ENCODE measurements at places on chromosomes 4 and X. TPM values are rescaled to one million over a fixed set of nuclear protein-coding genes. Genes with fewer than 3 reads are reported as not detected.

DNA sequence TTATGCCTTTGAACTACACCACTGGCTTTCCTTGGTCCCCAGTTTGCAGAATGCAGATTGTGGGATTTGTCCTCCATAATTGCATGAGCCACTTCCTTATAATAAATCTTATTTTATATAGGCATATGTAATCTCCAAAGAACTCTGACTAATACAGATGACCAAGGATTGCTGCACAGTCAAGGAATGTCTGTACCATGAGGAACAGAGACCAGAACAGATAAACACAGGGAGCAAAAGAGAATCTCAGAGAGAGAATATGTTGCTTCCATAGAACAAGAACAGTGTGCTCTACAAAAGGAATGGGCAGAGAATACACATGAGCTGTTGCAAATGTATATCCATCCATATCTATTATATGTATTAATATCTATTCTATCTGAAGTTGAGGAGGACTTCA, 111.1 kb downstream of the ADRA2C start:
- no peak for DNase-seq

GRCh38 chrX:46185923-46186810, 359.1 kb downstream of the ZNF674 start:
- DNase-seq: no peak

DNA sequence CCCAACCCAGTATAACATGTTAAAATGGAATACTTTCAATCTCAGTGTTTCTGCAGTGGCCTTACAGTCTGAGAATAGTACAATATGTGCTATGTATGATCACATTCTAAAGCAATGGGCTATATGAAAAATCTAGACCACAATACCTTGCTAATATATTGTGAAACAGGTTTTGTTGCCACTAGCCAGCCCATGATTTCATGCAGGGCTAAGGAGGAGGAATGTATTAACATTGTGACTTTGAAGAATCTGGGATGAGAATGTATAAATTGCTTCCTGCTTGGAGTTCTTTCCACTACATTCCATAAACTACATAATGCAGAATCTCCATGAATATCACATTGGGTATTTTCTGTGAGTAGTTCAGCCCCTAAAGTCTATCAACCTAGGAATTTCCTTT, 935.4 kb upstream of the GRIA3 start:
- no peak for DNase-seq

HSFX4 gene
- polyA plus RNA-seq: 0.20 TPM

GRCh38 chr4:182246401-182247205, 3.4 kb downstream of the TENM3 start:
- no peak for DNase-seq

TLR3 gene
- 12.8 TPM for polyA plus RNA-seq

GRCh38 chrX:153310901-153311300, 10.7 kb downstream of the PNMA6F start:
- no peak for DNase-seq

DNA sequence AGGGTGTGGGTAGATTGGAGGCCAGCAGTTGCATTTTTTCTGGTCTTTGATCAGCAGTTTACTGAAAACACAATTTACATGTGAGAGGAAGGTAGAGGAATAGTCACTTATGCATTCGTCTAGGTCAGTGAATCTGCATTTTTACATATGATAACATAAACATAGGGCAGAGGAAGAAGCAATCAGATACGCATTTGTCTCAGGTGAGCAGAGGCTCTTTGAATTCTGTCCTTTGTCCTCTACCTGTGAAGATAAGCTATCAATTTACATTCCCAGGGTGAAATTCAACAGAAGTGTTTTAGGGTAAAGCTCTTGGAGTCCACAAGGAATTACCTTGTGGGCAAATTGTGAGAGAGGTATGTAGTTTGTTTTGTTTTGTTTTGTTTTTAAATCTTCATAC, 306.5 kb downstream of the MAGEB5 start:
- DNase-seq: no peak

DNA sequence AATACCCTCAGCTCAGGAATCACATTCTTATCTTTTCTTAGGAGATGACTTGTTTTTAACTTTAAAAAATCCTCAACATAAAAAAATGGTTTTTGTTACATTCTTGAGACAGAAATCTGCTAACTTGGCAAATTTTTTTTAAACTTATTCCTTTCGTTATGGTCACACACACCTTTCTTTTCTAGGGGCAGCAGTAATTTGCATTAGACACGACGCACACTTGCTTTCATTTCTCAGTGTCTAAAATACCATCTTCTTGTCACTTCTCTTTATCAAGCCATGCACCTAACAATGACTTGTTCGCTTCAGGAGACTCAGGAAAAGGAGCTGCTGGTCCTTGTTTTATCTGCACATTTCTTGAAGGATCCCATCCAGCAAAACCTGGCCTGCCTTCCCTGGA, 112.6 kb upstream of the TBL1X start:
- no peak for DNase-seq

DNA sequence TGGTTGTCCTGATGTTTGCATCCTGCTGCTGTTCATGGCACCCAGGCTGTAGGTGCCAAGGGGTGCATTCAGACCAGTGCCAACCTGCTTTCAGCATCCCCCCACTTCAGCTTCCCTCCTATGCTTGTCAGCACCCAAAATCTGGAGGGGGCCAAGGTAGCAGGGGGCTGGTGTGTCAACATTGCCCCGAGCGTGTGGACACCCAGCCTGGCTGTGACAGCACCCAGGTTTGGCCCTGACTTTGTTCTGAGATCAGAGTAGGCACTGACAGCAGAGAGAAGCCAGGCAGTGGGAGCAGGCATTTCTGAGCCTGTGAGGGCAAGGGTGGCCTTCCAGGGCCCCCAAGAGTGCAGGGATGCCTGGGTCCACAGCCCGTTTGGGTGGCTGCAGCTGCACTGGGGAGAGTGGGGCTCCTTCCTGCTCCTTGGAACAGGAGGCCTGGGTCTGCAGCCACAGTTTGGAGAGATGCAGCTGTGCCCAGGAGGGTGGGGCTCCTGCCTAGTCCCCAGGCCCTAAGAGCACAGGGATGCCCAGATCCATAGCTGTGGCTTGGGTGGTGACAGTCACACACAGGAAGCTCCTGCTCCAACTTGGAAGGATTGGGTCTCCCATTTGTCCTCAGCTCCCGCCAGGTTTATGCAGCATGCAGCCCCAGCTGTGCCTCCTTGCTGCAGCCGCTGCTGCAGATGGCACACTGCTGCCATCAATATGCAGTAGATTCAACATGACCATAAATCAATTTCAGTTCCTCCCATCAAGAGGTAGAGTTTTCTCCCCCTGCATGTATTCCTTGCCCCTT, 12.3 kb upstream of the PPM1K start:
- DNase-seq: no peak

GRCh38 chr4:55947912-55948725, 626 bp upstream of the CEP135 start:
- peak; percentile 21 for DNase-seq

GABRG1 gene
- polyA plus RNA-seq: 0.42 TPM

DNA sequence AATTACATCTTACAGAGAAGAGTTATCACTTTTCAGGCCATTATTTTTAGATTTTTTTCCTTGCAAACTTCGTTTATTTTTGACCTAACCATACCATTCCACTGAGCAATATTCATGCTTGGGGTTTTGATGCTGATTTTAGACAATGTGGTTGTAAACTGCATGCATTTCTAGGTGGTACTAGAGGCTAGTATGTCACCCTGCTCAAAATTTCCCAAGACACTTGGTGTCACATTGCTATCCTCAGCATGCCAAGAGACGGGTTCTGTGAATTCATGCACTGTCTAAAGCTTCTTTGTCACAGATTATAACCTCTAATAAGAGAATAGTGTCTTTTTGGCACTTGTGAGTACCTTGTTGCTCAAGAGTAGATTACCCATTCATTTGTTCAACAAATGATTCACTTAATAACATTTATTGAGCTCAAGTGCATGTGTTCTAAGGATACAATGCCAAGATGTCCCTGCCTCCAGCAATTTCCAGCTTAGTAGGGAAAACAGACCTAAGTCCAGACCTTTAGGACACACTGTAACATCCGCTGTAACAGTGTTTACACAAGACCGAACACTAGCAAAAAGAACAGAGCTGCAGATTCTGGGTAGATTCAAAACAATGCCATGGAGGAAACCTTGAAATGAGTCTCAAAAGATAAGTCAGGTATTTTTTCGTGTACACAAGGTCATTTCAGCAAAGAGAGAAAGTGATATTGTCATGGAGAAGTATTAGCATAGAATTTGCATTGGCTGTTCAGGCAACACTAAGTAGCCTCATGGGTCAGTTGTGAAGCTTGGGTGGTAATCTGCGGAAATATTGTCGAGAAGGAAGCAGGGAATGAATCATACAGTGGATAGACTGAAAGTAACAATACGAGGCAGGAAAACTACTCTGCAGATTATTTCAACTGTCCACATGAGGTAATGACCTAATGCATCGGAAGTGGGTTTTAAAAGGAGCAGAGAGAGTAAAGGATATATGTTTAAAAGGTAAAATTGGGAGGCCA, 515.1 kb upstream of the ZFP42 start:
- no peak for DNase-seq

DNA sequence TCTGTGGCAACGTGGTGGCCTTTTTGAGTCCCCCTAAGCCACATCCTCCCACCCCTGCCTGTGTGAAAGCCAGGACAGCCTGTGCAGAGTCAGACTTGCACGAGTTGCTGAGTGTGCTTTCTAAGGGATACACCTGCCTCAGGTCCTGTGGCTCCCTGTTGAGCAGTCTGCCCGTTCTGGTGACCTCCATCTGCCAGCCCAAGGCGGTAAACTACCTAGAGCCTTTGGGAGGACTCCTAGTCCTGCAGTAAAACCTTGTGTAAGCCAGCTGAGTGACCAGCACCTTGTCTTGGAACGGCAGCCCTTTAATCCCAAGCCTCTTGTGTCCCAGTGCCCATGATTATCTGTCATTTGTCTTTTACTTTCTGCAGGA, 69.3 kb downstream of the NBDY start:
- DNase-seq: no peak

GRCh38 chr4:169362607-169363006, 91.9 kb upstream of the SH3RF1 start:
- no peak for DNase-seq

DNA sequence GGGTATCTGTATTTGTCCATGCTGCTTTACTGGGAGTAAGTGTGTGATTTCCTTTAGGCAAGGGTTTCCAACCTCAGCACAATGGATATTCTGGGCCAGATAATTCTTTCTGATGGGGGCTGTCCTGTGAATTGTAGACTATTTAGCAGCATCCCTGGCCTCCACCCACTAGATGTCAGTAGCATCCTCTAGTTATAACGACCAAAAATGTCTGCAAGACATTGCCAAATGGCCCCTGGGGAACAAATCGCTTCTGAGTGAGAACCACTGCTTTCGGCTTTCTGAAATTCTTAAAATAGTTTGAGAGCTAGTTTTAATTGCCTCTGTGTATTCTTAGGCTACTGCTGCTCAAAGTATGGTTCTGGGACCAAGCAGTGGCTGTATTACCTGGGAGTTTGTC, 81.2 kb upstream of the GPM6B start:
- no peak for DNase-seq

GRCh38 chr4:168711197-168712140, 214.6 kb downstream of the PALLD start:
- DNase-seq: no peak

DNA sequence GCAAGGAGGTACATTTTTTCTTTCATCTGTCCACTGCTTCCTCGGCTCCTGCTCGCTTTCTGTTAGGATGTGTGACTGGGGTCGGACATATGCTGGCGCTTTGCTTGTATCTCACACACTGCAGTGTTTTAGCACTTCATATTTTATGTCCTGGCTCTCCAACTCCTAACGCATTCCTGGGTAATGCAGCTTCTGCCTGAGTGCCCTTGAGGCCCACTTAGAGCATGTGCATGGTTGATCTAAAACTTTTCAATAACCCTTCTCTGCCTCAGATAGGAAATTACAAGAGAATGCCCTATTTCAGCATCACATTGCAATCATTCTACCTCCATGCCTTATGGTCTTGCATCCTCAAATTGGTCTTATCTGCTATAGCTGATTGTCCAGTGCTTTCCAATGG, 65.3 kb downstream of the NEIL3 start:
- DNase-seq: no peak

GRCh38 chr4:151524610-151525009, 115.6 kb downstream of the FHIP1A start:
- DNase-seq: no peak

PCYT1B gene
- 3.8 TPM for polyA plus RNA-seq

REELD1 gene
- polyA plus RNA-seq: 0.23 TPM

DNA sequence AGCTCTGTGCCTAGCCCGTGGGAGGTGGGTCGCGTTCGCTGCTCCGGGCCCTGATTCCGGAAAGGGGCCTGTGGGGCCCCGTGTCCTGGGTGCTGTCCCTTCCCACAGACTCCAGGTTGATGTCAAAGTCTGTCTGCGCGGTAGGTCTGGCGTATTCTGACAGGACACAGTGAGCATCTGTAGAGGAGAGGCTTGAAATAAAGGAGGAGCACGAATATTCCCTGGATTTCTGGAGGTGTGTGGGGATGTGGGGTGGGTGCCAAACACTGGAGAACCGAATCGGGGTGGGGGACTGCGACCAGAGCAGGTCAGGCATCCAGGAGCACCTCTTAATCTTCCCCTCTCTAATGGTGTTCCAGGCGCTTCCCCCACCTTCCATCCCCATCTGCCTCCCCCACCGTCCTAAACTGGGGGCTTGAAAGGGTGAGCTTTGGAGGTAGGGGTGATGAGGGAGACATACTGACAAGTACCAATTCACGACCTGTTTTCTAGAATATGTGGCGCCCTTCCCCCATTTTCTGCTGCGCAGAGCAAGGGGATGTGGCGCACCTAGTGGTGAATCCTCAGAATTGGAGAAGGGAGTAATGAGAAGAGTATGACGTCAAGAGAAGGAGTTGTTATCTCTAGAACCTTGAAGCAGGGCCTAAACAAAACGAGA, 877 bp downstream of the GPRASP1 start:
- peak; percentile 37 for DNase-seq

DDX3X gene
- polyA plus RNA-seq: 240 TPM

DNA sequence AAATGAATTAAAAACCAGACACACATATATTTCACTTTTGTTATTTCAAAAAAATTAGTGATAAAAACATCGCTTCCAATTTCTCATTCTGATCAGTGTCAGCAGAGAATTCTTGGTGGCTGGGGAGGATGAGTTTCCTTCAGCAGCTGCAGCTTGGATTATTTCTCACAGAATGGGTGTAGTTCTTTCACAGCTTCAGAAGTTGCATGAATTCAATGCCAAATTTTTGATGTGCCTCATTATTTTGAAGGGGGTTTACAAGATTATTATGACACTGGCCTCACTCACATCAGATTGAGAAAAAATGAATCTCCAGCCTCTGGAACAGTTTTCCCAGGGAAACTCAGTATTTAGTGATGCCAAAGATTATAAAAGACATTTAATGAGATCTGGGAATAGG, 184.9 kb upstream of the WDFY3 start:
- no peak for DNase-seq

GRCh38 chrX:120462370-120462769, 6.7 kb downstream of the LAMP2 start:
- no peak for DNase-seq

DNA sequence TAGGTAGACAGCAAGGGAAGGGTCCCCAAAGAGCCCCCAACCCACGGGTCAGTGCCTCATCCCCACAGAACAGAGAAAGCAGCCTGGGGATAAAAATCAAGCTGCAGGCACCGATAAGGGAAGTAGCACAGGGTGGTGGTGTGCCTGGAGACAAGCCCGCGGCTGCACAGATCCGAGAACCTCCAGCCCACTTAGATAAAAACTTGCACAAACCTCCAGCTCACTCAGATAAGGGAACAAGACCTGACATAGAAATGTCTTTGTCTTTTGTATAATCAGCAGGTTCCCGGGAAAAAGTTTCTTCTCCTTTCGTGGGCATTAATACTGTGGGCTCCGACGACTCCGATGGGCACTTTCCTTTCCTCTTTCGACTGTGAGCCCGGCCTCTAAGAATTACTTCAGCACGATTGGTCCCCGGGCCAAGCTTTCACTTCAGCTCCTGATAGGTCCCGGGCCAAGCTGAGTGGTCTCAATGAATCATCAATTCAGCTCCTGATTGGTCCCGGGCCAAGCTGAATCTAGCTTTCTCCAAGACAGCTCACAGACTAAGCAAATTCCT, 32.4 kb downstream of the PRDX4 start:
- DNase-seq: no peak

Data from left renal pelvis (tissue), 4 donors.